ENCODE measurements at places on chromosomes 4 and X.
A peak's percentile ranks its signal among the peaks of the same experiment; 100 is the strongest.

GRCh38 chrX:71214604-71215337 is 8.3 kb upstream of the GJB1 start:
- DNase-seq, result no peak
- H3K4me1 ChIP-seq, result no peaks in the 10 kb centered on the region
- H3K27me3 ChIP-seq, result no peaks in the 10 kb centered on the region
- H3K36me3 ChIP-seq, result no peaks in the 10 kb centered on the region
- H3K4me3 ChIP-seq, result no peak overlapping the region

GRCh38 chrX:123830309-123830708 is 29.5 kb upstream of the XIAP start:
- DNase-seq, result peak; percentile 38
- no peaks in the 10 kb centered on the region for H3K27me3 ChIP-seq
- no peaks in the 10 kb centered on the region for H3K4me1 ChIP-seq
- no peaks in the 10 kb centered on the region for H3K36me3 ChIP-seq
- no peak overlapping the region for H3K27ac ChIP-seq
- no peak overlapping the region for H3K4me3 ChIP-seq

DNA sequence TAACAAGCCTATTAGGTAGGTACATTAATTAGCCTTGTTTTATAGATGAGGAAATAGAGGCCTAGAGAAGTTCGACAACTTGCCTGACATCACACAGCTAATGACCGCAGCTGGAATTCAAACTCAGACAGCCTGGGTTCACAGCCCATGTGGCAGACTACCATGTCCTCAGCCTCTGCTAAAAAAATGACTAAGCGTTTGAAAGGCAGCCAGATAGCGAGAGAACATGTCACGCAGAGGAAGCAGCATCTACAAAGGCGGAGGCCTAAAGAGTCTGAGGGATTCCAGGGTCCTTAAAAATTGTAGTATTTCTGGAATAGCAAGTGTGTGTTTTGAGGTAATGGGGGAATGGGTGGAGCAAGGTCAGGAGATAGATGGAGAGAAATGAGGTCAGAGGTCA is 33.2 kb upstream of the BMP15 start:
- H3K36me3 ChIP-seq, result no peaks in the 10 kb centered on the region
- no peak overlapping the region for H3K4me3 ChIP-seq
- no peaks in the 10 kb centered on the region for H3K4me1 ChIP-seq
- H3K27ac ChIP-seq, result no peak overlapping the region
- no peaks in the 10 kb centered on the region for H3K27me3 ChIP-seq

- H3K4me1 ChIP-seq, result no peaks in the 10 kb centered on the region
- H3K36me3 ChIP-seq, result no peaks in the 10 kb centered on the region
- no peaks in the 10 kb centered on the region for H3K27me3 ChIP-seq
- no peak for DNase-seq
Measured at GRCh38 chr4:138919094-138919936, 96.3 kb upstream of the NOCT start.

GRCh38 chr4:150943818-150944217 is 71.3 kb downstream of the LRBA start:
- no peak overlapping the region for H3K27ac ChIP-seq
- H3K27me3 ChIP-seq, result no peaks in the 10 kb centered on the region
- H3K4me3 ChIP-seq, result no peak overlapping the region
- DNase-seq, result no peak
- H3K36me3 ChIP-seq, result no peaks in the 10 kb centered on the region
- H3K4me1 ChIP-seq, result peaks cover 8% of the 10 kb centered on the region

- no peaks in the 10 kb centered on the region for H3K4me1 ChIP-seq
- no peak overlapping the region for H3K27ac ChIP-seq
- no peak overlapping the region for H3K4me3 ChIP-seq
- DNase-seq, result no peak
- no peaks in the 10 kb centered on the region for H3K27me3 ChIP-seq
Measured at GRCh38 chrX:11579636-11580600, 85.8 kb downstream of the ARHGAP6 start.

GRCh38 chrX:134004084-134004483 is 18.7 kb upstream of the GPC3 start:
- no peak for DNase-seq
- H3K4me1 ChIP-seq, result peaks cover 11% of the 10 kb centered on the region
- H3K27me3 ChIP-seq, result no peaks in the 10 kb centered on the region

DNA sequence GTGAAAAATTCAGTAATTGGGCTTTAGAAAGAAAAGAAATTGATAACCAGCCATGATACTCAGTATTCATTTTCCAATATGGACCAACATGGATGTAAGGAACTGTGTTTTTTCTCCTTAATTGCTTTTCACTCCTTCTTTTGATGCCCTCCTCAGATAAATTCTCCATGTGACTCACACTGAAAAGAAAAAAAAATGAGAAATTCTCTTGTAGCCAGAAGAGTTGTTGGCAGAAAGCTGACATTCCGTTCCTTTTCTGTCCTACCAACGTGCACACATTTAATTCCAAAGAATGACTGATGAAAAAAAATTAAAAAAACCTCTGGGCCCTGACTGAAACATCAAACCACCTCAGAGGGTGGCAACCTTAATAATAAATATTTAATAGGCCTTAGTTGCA is 153.1 kb downstream of the AMELX start:
- no peak overlapping the region for H3K27ac ChIP-seq
- no peaks in the 10 kb centered on the region for H3K36me3 ChIP-seq
- H3K27me3 ChIP-seq, result no peaks in the 10 kb centered on the region
- DNase-seq, result no peak

DNA sequence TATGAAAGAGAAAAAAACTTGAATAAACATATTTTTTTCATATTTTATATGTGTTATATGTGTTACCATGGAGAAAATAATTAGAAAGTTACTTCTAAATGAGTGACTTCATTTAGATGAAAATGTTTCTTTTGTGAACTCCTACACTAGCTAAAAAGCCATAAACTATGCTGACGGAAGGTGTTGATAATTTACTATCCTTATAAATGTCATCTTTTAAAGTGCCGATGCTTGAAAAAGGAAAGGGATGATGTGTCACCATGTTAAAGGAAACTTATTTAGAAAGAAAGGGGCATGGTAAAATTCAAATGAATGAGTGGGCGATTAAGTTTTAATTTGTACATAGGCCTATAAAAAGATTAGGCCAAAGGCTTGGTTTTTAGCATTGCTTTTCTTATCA is 133.8 kb downstream of the SPRY1 start:
- H3K4me3 ChIP-seq, result no peak overlapping the region
- no peak overlapping the region for H3K27ac ChIP-seq
- H3K36me3 ChIP-seq, result no peaks in the 10 kb centered on the region
- H3K4me1 ChIP-seq, result peaks cover 13% of the 10 kb centered on the region
- DNase-seq, result no peak

- H3K36me3 ChIP-seq, result peaks cover 44% of the 10 kb centered on the region
- no peak for DNase-seq
- no peaks in the 10 kb centered on the region for H3K27me3 ChIP-seq
- H3K27ac ChIP-seq, result no peak overlapping the region
- no peak overlapping the region for H3K4me3 ChIP-seq
Measured at GRCh38 chr4:5783486-5783885, 72.5 kb downstream of the EVC start.

DNA sequence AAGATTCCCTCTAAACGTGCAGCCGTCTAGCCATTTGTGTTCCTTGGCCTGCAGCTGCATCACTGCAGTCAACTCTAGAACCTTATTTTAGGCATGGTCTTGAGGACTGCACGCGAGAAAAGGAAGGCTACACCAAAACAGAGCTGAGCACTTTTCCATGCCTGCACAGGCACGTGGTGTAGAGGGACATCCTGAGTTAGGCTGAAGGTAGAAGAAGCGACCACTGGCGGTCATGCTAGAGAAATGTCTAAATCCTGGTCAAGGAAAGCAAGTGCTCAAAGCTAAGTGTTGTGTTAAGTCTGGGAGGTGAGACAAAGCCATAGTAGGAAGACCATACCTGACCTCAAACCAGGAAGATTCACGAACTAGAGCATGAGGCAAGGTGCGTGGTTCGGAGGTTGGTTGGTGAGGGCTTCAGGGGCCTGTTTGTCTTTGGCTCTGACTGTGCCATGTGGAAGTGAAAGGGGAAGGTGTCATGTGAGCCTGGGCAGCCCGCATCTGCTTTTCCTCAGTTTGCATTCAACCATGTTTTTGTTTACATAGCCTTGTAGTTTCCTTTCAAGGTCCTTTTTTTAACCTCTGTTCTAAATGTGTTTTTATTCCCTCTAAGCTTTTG is 203.8 kb downstream of the AASDH start:
- H3K27me3 ChIP-seq, result no peaks in the 10 kb centered on the region
- DNase-seq, result no peak
- peaks cover 8% of the 10 kb centered on the region for H3K4me1 ChIP-seq
- H3K36me3 ChIP-seq, result no peaks in the 10 kb centered on the region
- no peak overlapping the region for H3K4me3 ChIP-seq
